ENCODE measurements at places on chromosomes 5 and 9.
A peak's percentile ranks its signal among the peaks of the same experiment; 100 is the strongest.

DNA sequence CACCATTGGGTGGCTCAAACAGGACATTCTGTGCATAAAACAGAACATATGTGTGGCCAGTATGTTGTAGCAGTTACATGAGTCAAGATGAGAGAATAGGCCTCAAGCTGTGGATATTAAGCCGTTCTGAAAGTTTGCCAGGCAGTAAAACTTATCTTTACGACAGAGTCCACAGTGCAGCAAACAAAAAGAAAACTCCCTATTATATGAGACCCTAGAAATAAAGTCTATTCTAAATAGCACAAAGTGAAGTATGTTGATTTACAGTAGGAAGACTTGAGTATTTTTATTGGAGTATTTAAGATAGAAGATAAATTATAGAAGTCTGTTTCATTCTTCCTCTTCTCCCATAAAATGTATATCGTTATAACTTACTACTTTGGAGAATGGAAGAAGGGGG lies 271.5 kb downstream of the ADGRV1 start:
- DNase-seq = no peak

DNA sequence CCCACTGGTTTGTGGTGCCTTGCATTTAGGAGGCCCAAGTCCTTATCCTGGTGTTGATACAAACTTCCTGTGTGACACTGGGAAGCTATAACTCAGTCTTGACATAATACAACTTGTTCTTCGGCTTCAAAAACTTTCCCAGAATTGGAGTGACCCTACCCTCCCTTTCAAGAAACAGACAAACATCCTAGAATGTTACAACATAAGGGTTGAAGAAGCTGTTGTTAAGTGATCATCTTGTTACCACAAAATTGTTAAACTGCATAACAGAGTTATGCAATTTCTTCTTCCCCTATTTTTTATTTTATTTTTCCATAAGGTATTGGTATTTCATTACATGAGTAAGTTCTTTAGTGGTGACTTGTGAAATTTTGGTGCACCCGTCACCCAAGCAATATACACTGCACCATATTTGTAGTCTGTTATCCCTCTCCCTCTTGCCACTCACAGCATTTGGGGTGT lies 21.3 kb downstream of the TLR4 start:
- no peak for DNase-seq

DNA sequence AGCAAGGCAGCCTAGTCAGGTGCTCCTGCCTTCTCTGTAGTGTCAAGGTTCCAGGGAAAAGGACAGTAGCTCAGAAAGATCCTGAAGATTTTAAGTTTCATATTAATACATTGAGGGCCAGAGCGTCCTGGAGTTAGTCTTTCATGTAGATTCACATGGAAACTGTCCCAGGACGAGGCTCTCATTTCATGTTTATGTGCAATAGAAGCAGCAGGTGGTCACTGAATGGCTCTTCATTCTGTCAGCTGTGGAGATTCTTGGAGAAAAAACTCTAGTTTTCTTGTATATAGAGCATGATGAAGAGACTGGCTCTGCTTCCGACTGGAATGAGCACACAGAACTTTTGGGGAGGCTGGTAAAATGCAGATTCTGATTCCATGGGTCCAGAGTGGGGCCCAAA lies 54.3 kb downstream of the MEGF10 start:
- no peak for DNase-seq

GRCh38 chr9:19998153-19998552 lies 209.3 kb upstream of the SLC24A2 start:
- peak; percentile 24 for DNase-seq

GRCh38 chr5:139709582-139710318 lies 61.6 kb downstream of the CXXC5 start:
- DNase-seq = peak; percentile 78

- DNase-seq = no peak
Measured at GRCh38 chr9:131043087-131043486, 34.1 kb downstream of the LAMC3 start.

DNA sequence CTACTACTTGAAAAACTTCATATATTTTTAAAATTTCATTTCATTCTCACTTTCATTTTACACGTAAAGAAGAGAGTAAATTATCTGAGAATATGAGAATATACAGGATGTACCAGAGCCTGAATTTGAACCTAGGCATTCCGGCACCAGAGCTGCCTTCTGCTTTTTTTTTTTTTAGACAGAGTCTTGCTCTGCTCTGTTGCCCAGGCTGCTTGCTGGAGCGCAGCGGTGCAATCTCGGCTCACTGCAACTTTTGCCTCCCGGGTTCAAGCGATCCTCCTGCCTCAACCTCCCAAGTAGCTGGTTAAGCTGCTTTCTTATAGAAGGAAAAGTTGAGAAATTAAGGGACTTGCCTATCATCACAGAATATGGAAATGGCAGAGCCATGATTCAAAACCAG lies 540.1 kb downstream of the EBF1 start:
- no peak for DNase-seq

- no peak for DNase-seq
Measured at GRCh38 chr9:129440435-129441186, 180.3 kb downstream of the C9orf50 start.

DNA sequence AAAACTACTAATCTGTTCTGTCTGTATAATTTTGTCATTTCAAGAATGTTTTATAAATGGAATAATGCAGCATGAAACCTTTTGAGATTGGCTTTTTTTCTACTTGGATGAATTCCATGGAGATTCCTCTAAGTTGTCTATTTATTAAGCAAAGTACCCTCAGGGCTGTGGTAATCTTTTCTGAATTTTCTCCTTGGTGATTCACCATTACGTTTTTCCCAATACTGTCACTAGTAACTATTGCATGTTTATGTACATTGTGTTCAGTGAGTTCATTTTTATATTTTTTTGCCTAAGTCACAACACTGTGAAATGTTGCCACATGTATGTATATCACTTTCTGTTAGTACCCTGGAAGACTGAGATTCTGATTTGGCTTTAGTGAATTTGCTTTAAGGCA lies 177.0 kb upstream of the GRIN3A start:
- DNase-seq = no peak

DNA sequence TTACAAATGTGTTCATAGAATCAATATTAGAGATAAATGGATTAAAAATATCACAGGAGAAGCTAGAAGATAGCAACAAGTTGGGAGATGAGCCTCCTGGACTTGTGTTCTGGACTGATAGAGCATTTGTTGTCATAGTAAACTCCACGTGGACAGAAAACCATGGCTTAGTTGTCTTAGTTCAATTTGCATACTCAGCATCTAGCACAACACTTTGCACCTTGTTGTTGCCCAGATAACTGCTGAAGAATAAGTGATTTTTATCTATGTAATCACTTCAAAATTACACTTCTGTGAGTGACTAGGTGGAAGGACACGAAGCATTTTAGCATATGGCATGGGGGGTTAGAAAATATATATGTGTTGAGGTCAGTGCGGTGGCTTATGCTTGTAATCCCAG lies 4.0 kb downstream of the RANBP3L start:
- no peak for DNase-seq

GRCh38 chr5:85549229-85549628 lies 1068.5 kb upstream of the COX7C start:
- DNase-seq = no peak

GRCh38 chr9:91659529-91660495 lies 236.2 kb upstream of the NFIL3 start:
- no peak for DNase-seq

GRCh38 chr5:168710706-168711105 lies 131.5 kb upstream of the PANK3 start:
- DNase-seq = no peak

DNA sequence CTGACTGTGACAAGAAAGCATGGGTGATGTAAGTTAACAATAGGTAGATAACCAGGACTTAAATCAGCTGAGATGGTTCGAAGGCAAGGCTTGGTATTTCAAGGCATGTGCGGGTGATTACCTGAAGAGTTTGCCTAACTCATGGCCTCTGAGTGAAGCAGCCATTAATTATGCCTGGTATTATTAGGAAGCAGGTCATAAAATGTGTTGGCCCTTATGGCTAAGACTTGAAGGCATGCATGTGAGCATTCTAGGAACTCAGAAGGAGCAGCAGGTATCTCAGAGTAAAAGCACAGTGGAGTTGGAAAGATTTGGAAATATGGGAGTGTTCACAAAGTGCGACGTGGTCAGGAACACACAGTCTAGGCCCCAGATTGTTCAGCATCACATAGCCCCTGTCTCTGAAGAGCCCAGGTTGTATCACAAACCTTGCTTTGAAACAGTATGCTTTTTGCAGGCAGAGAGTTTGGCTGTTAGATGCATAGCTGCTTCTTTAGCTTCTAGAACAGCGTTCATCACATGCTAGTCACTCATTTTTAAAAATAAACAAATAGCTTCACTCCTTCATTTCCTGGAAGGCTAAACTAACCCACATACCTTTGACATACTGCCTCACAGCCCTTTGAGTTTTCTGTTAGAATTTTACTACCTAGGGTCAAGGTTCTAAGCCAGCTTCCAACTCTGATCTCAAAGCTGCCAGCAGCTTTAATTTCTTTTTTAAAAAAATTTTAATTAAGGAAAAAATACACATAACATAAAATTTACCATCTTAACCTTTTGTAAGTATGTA lies 2.1 kb downstream of the HEXB start:
- no peak for DNase-seq
